Skin of body (tissue), 3 donors: ENCODE measurements at places on chromosomes 4 and X.

- DNase-seq, result no peak
These were observed 584.3 kb upstream of the SMIM31 start for GRCh38 chr4:164169591-164169990.

- no peak for DNase-seq
These were observed 2.0 kb downstream of the RAPGEF2 start for GRCh38 chr4:159104694-159105414.

GRCh38 chrX:9267415-9267814 is 197.4 kb upstream of the TBL1X start:
- DNase-seq, result no peak

- no peak for DNase-seq
These were observed 50.0 kb downstream of the CYTL1 start for GRCh38 chr4:4969298-4969697.

DNA sequence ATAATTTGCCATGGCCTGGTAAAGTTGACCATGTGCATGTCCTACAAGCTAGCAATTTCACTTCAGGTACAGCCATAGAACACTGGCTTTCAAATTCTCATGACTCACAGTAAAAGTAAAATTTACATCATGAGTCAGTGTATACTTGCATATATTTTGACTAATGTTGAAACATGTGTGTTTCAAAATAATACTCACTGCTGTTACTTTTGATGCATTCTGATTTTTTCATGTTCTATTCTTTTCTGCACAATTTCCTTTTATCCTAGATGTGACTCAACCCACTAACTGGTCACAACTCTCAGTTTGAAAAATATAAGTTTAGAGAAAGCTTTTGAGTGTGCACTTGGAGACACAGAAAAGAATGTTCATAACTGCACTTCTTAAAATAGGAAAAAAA is 365.7 kb downstream of the FGF13 start:
- DNase-seq, result no peak
